ENCODE measurements at places on chromosomes 11 and 22.

DNA sequence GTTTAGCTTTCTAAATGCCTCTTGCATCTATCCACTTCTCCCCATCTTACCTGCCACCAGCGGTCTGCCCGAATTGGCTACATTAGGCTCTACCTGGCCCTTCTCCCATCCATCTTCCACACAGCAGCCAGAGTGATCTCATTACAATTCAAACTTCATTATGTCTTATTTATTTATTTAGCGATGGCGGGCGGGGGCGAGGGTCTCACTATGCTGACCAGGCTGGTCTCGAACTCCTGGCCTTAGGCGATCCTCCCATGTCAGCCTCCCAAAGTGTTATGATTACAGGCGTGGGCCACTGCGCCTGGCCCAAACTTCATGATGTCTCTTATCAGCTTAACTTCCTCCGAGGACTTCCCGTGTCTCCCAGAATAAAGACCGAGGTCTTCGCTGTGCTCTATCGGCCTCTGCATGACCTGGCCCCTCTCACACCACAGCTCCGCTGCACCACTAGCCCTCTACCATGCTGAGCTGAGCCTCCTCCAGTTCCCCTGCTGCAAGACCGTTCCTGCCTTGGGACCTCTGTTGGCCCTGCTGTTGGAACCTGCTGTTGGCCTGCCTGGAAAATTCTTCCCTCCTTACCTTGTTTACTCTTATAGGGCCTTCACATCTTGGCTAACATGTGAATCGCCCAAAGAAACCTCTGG is 870 bp upstream of the CTTN start:
- peak overlapping the region; percentile 54 for H3K27ac ChIP-seq
- H3K4me3 ChIP-seq = peak overlapping the region; percentile 83
- H3K27me3 ChIP-seq = peaks cover 46% of the 10 kb centered on the region
- peaks cover 7% of the 10 kb centered on the region for H3K36me3 ChIP-seq
- H3K4me1 ChIP-seq = peaks cover 23% of the 10 kb centered on the region

GRCh38 chr11:117316197-117316961 is at the start of gene BACE1:
Gene BACE1, minus strand, starts transcription at chr11:117316256. Its CDS starts 461 bp downstream, at chr11:117315795.
- H3K27me3 ChIP-seq = peaks cover 59% of the 10 kb centered on the region
- H3K4me1 ChIP-seq = peaks cover 4% of the 10 kb centered on the region
- H3K27ac ChIP-seq = no peak within 1 kb of the TSS
- no peaks in the 10 kb centered on the region for H3K36me3 ChIP-seq
- peak within 1 kb of the TSS; percentile 70 for H3K4me3 ChIP-seq
- no peak for DNase-seq

DNA sequence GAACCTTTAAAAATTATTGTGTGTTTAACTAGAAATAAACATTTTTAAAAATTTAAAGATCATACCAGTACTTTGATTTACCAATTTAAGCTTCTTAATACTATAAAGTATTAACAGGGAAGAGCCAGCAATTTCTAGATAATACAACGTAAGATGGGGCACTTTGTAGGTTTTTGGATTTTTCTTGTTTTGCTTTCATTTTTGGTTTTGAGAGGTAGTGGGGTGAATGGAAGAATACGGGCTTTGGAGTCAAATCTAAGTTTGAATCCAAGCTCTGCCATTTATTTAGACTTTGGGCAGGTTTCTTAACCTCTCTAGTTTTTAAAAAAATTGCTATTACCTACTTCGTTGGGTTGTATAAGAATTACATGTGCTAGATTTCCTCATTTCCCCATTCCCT is 44.9 kb downstream of the CSTPP1 start:
- peaks cover 2% of the 10 kb centered on the region for H3K27me3 ChIP-seq
- no peak overlapping the region for H3K4me3 ChIP-seq
- H3K4me1 ChIP-seq = peaks cover 7% of the 10 kb centered on the region
- H3K36me3 ChIP-seq = no peaks in the 10 kb centered on the region
- no peak overlapping the region for H3K27ac ChIP-seq

DNA sequence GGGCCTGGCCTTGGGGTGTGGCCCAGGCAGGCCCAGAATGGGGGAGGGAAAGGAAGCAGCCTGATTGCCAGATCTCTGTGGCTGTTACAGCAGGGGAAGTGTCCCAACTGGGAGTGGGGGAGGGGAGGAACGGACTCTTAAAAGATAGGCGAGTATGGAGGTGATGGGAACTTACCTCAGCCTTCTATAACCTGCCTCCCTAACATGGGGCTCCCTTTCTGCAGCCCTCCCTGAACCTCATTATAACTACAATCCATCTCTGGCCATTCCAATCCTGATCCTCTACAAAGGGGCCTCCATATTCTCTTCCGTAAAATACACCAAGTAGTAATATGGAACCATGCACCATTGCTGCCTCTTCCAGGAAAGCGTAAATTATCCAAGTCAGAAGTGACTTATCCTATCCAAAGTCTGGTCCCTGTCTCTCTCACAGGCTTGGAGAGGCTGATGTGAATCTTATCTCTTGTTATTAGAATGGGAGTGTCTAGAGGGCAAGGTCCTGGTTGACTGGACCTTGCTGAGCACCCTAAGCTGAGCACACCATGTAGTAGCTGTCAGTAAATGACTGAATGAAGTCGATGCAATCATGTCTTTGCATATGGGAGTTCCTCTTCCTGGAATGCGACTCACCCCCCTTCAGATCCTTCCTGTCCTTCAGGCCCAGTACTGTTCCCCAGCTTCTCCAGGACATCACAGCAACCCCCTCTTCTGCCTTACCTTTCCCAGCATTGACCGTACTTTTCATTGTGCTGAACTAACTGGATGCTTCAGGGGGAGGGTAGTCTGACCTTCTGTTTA is 5.9 kb downstream of the RHOG start:
- no peak for DNase-seq
- peaks cover 84% of the 10 kb centered on the region for H3K36me3 ChIP-seq
- H3K4me1 ChIP-seq = peaks cover 82% of the 10 kb centered on the region

GRCh38 chr11:75588051-75588481 is 26.0 kb downstream of the SERPINH1 start:
- no peak overlapping the region for H3K4me3 ChIP-seq
- no peak overlapping the region for H3K27ac ChIP-seq
- H3K4me1 ChIP-seq = no peaks in the 10 kb centered on the region
- no peaks in the 10 kb centered on the region for H3K36me3 ChIP-seq
- peaks cover 30% of the 10 kb centered on the region for H3K27me3 ChIP-seq

- H3K36me3 ChIP-seq = peaks cover 34% of the 10 kb centered on the region
- H3K27ac ChIP-seq = no peak overlapping the region
- H3K4me1 ChIP-seq = peaks cover 5% of the 10 kb centered on the region
Measured at GRCh38 chr11:47617417-47617809, 23.2 kb upstream of the C1QTNF4 start.

GRCh38 chr11:1573077-1573902 is 1.2 kb upstream of the DUSP8 start:
- no peaks in the 10 kb centered on the region for H3K36me3 ChIP-seq
- DNase-seq = no peak
- peaks cover 36% of the 10 kb centered on the region for H3K27me3 ChIP-seq
- H3K4me1 ChIP-seq = no peaks in the 10 kb centered on the region
- H3K4me3 ChIP-seq = peak overlapping the region; percentile 33

- H3K27me3 ChIP-seq = peaks cover 58% of the 10 kb centered on the region
- no peaks in the 10 kb centered on the region for H3K4me1 ChIP-seq
- no peak overlapping the region for H3K27ac ChIP-seq
- H3K4me3 ChIP-seq = no peak overlapping the region
Measured at GRCh38 chr11:128900468-128900867, 9.3 kb downstream of the KCNJ5 start.

- DNase-seq = no peak
- peaks cover 67% of the 10 kb centered on the region for H3K4me1 ChIP-seq
- H3K4me3 ChIP-seq = peak overlapping the region; percentile 45
- peak overlapping the region; percentile 89 for H3K27ac ChIP-seq
- peaks cover 73% of the 10 kb centered on the region for H3K36me3 ChIP-seq
Measured at GRCh38 chr11:102447941-102448868, 4.4 kb downstream of the TMEM123 start.

DNA sequence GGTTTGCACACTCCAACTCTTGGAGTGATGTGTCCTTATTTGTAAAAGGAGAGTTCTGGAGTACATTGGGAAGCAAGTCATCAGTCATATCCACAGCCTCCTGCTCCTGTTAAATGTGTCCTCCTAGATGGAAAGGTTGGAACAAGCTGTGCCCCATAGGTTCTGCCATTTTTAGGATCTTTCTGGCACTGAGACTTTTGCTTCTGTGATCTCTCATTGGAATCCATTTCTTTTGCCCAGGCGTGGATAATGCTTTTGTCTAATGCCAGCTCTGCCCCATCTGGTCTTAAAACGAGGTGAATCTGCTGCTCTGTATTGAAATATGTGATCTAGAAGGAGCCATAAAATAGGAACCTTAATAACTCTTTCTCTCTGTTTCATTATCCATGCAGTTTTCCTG is 66.4 kb downstream of the ZBTB16 start:
- no peaks in the 10 kb centered on the region for H3K36me3 ChIP-seq
- peaks cover 10% of the 10 kb centered on the region for H3K4me1 ChIP-seq
- no peak overlapping the region for H3K27ac ChIP-seq
- no peak for DNase-seq

DNA sequence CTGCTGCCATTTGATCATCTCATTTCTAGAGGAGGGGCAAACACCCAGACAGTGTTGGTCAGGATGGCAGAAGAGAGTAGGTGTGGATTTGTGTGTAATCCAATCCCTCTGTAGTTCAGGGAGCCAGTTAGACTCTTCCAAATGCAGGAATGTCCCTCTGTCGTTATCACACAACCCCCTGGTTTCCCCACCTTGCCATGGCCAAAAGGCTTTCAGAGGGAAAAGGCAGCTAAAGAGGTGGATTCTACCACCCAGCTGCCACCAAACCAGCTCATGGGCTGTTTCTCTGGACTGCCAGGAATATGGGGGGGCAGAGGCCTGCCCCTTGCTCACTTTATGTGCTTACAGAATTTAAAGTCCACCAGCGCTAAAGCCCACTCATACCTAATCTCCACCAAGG is 18.1 kb downstream of the TSKU start:
- H3K36me3 ChIP-seq = no peaks in the 10 kb centered on the region
- H3K27ac ChIP-seq = no peak overlapping the region
- peaks cover 7% of the 10 kb centered on the region for H3K27me3 ChIP-seq
- peaks cover 28% of the 10 kb centered on the region for H3K4me1 ChIP-seq
- no peak for DNase-seq

GRCh38 chr11:122755409-122755808 is 82.9 kb upstream of the CRTAM start:
- no peak overlapping the region for H3K4me3 ChIP-seq
- H3K4me1 ChIP-seq = peaks cover 44% of the 10 kb centered on the region
- DNase-seq = no peak
- no peaks in the 10 kb centered on the region for H3K36me3 ChIP-seq

GRCh38 chr11:134120143-134120850 is 51.4 kb downstream of the JAM3 start:
- no peaks in the 10 kb centered on the region for H3K36me3 ChIP-seq
- H3K4me3 ChIP-seq = no peak overlapping the region
- H3K4me1 ChIP-seq = peaks cover 7% of the 10 kb centered on the region
- no peak overlapping the region for H3K27ac ChIP-seq
- DNase-seq = no peak

DNA sequence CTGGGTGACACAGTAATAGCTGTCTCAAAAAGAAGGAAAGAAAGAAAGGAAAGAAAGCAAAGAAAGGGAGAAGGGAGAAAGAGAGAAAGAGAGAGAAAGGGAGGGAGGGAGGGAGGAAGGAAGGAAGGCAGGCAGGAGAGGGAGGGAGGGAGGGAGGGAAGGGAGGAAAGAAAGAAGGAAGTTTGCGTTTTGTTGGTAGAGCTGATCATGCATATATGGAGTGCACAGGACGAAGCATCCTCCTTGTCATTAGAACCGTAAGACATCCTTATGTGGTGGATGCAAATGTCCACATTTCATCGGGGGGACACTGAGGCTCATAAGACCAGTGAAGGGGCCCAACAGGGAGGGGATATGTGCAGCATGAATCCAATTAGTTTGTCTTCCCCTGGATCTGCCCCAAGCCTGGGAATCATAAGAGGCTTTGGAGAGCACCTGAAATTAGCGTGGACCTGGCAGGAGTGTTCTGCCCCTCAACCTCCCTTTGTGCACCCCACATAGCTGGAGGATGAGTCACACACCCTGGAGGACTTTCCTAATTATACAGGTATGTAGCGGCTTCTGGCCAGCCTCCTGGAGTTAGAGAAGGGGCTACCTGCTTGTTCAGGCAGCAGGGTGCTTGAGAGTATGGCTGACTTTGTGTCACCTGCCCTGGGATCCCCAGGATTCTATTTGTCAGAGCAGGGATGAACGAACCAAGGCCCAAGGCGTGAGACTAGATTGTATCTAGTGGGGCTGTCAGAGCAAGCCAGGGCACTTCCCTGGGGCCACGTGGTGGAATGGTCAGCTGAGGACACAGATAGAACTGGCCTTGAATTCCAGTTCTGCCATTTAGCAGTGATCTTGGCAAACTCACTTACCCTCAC is 119.7 kb upstream of the CD82 start:
- peaks cover 3% of the 10 kb centered on the region for H3K27me3 ChIP-seq
- no peak overlapping the region for H3K4me3 ChIP-seq
- H3K4me1 ChIP-seq = no peaks in the 10 kb centered on the region
- no peaks in the 10 kb centered on the region for H3K36me3 ChIP-seq
- no peak for DNase-seq

DNA sequence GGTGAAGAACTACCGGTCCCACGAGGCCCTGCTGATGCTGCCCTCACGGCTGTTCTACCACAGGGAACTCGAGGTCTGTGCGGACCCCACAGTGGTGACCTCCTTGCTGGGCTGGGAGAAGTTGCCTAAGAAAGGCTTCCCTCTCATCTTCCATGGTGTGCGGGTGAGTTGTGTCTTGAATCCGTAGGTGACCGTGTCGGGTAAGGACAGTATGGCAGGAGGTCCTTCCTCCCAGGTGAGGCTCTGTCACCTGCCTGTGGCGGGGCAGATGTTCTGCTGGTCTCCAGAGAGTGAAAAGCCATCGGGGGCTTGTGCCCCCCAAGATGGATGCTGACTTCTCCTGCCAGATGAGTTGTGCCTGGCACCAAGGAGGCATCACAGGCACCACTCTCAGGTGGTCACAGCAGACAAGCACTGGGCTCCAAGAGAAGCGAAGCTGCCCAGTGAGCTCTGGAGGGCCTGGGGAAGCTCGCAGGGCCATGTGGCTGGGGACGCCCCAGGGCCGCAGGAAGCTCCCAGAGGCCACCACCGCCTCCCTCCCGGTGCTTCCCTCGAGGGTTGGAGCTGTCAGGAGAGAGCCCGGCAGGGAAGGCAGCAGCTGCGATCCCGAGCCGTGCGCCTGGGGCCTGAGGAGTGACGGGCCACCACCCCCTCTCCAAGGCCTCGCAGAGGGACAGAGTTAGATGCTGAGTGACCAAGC is 17.3 kb upstream of the PANX2 start:
- H3K4me1 ChIP-seq = peaks cover 2% of the 10 kb centered on the region
- H3K36me3 ChIP-seq = no peaks in the 10 kb centered on the region
- peaks cover 8% of the 10 kb centered on the region for H3K27me3 ChIP-seq
- H3K4me3 ChIP-seq = no peak overlapping the region
- no peak overlapping the region for H3K27ac ChIP-seq

DNA sequence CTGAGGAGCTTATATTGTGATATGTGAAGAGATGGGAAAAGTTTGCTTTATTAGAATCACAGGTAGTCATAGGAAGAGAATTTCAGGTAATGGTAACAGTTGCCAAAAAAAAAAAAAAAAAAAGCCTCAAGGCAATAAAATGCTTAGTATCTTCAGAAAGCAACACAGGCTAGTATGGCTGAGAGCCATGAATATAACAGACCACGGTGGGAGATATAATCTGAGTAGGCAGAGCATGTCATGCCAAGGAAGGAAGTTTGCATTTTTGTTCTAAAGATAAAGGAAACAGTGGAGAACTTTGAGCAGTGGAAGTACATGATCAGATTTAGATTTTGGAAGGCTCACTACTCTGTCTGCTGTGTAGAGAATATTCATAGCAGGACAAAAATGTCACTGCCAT is 211.4 kb downstream of the ETS1 start:
- H3K4me3 ChIP-seq = no peak overlapping the region
- peak overlapping the region; percentile 7 for H3K27ac ChIP-seq

- peaks cover 26% of the 10 kb centered on the region for H3K36me3 ChIP-seq
- DNase-seq = no peak
- H3K27ac ChIP-seq = no peak overlapping the region
- H3K4me1 ChIP-seq = peaks cover 7% of the 10 kb centered on the region
- H3K27me3 ChIP-seq = peaks cover 79% of the 10 kb centered on the region
- no peak overlapping the region for H3K4me3 ChIP-seq
Measured at GRCh38 chr22:46262449-46263215, 511 bp downstream of the PKDREJ start.

All from activated T-helper 2 cell treated with anti-CD3 and anti-CD28 coated beads, Interferon-gamma antibody, Interleukin-2, Interleukin-4, amounts not matched to agents 10 μg/mL and 5 μg/mL and 100 μg/mL, durations not matched to agents 14 hours and 24 hours and 36 hours (primary cell).